NCI-H1417 treated with DMSO at 0.1 percent for 48 hours (cell line): ENCODE measurements at places on chromosomes 6 and 20.

GRCh38 chr6:11263291-11263775 lies 30.9 kb upstream of the NEDD9 start:
- no peak for DNase-seq

- no peak for DNase-seq
These were observed 35.4 kb downstream of the ZNF133 start for GRCh38 chr20:18323705-18324104.

GRCh38 chr6:158999154-158999665 lies 792 bp downstream of the RSPH3 start:
- DNase-seq: no peak

- no peak for DNase-seq
These were observed 9.1 kb upstream of the SF3B5 start for GRCh38 chr6:144104488-144104887.

DNA sequence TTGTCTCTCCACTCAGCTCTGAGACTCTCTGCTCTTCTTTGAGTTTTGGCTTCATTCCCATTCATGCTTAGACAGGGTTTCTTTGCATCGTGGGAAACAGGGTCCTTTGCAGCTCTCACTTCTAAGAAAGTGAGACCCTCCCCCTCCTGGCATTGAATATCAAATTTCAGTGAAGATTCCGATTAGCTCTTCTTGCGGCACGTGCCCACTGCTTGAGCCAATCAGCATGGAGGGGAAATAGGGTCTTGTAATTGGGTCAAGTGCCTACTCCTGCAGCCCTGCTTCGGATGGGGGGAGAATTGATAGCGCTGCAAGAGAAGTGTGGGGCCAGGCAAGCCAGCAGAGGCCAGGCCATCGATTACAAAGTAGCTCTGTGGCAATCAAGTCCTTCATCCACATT lies 69.6 kb downstream of the TFAP2C start:
- no peak for DNase-seq

DNA sequence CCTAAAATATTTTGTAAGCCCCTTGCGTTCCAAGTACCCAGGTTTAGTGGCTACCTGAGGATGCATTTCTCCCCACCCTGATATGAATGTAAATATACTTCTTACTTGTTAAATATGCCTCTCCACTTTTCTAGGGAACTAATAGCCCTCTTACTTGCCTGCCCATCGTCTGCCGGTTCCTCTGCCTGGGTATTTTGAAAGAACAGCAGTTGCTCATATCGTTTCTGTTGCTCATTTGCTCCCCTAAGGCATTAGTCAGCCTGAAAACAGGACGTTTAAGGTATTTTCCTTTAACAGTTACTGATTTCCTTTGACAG lies 141.3 kb upstream of the CARMIL1 start:
- no peak for DNase-seq

- no peak for DNase-seq
These were observed 751 bp downstream of the MAP3K4 start for GRCh38 chr6:160992061-160992979.

DNA sequence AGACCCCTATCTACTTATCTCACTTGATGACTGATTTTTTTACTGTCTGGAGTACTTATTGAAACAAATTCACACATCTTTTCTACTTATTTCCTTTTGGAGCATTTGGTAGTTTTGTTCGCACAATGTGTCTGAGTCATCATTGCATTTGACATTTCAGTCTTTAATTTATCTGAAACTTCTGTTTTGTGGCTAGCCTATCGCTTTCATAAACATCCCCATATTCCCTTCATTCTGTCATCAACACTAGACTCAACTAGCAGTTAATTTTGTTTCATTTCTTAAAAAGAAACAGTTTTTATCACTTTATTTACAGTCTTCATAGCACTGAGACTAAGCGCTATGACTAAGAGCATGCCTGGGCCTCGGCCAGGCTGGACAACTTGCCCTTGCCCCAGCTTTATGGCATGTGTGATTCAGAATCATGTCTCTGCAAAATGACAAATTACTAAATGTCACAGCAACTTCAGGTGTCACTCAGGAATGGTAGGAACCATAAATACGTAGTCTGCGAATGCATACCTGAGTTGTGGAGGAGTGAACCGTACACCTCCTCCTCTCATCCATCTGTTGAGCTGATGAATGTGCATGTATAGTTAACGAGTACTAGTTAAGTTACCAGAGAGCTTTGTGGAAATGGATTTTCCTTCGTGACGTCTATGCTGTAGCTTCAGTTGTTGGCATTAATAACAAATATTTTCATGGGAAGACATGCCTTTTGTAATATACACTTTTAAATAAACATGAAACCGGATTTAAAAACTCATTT lies 16.2 kb downstream of the L3MBTL3 start:
- no peak for DNase-seq

- DNase-seq: no peak
These were observed 128.0 kb downstream of the PHACTR1 start for GRCh38 chr6:12844284-12845223.

GRCh38 chr6:131911951-131912350 lies 39.2 kb downstream of the CCN2 start:
- DNase-seq: no peak

- DNase-seq: no peak
These were observed 21.1 kb upstream of the EDN1 start for GRCh38 chr6:12269110-12269509.

DNA sequence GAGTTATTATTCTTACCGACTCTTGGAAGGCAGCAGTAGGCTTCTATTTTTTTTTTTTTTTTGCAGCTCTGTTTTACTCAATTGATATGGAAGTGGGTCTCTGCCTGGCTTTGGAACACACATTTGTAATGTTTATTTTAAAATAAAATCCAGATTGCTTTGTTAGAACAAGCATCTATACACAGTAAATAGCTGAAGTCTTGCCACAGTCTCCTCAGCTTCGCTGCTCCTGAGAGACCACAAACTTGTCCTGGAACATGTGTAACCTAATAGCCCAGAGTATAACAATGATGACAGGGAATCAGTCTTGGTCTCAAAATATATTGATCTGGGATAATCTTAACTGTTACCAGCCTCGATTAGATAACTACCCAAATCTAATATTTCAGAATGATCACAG lies 299.8 kb upstream of the NOX3 start:
- DNase-seq: no peak

- no peak for DNase-seq
These were observed 54.3 kb downstream of the PPP1R14C start for GRCh38 chr6:150196942-150197745.

DNA sequence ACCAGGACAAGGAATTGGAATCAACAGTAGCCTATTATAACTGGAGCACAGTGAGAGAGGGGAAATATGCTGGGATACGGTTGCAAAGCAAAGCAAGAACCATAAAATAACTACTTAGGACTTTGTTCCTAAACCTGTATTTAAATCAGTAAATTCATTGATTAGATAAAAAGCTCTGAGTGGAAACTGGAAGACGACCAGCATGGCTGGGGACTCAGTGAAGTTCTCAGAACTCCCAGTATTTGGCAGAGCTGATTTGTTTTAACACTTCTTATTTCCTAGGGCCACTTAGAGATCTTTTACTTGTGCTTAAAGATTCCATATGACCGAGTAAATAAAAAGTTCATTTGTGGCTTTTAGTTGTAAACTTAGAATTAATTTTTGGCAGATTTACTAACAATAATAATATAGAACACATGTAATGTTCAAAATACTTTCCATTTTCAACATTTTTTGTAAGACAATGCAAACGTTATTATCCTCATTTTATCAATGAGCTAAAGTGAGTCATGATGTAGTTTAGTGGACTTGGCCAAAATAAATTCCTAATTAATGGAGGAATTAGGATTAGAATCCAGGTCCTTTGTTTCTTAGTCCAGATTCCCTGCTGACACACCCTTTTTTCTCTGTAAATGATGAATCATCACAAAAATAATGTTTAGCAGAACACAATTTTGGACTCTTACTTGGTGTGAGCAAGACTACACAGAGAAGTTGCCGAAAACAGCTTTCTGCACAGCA lies 392.9 kb downstream of the GJA1 start:
- no peak for DNase-seq

GRCh38 chr6:138545621-138545980 lies 46.3 kb upstream of the NHSL1 start:
- no peak for DNase-seq

DNA sequence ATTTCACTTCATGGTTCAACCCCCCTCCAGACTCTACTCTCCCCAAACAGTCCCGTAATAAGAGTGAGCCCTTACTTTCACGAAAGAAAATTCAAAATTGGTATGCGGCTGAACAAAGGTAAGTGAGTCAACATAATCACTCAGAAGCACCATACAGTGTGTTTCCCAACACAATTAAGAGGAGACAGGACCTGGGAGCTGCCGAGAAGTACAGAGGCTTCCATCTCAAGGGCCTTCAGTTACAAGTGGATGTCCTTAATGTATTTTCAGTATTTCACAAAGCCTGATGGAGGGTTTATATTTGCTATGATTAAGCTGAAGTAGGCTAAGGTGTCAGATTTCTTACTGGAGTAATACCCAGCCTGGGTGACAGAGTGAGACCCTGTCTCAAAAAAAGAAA lies 51.1 kb downstream of the MYO6 start:
- DNase-seq: no peak

DNA sequence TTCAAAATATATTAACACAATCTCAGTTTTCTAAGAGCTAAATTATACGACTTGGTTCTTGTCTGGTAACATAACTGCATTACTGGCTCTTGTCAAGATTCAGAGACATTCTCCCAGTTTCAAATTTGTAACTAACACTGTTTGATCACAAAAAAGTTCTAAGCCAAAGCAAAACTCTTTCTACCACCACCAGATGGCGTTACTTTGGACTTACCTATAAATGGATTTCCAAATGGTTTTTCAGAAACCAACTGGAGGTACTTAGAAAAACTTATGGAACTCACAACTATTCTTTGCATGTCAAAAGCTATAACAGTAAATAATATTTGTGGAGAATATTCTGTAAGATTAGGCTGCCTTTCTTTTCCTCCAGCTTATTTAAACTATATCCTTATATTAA lies 34.2 kb upstream of the GFRAL start:
- no peak for DNase-seq

DNA sequence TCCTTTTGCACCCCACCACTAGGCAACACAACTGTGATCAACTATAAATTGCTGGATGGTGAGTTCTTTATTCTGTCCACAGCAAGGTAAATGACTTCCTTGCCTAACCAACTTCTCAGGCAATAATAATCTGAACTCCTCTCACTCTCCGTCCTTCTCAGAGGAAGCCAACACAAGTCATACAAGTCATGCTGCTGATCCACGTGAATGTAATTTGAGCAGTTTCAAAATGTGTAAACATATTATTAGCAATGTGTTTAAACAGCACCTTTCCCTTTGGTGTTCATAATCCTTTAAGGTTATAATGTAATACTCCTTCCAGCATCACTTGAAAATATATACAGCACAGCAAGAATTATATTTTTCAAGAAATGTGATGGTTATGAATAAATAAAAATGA lies 127.9 kb downstream of the QRSL1 start:
- DNase-seq: no peak

DNA sequence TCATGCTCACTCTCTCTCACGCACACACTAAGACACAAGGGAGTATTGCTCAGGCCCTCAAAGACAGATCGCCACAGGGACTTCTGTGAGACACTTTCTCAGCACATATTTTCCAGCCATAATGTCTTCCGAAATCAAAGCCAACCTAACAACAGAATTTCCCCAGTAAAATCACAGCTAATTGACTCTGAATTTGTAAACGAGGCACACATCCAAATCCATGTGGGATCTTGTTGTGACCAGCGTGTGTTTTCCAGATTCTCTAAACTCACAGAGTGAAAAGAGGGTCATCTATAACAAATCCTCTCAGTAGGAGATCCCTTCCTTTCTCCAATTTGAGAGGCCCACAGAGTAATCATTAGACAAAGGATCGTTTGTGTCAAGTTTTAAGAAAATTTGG lies 280.4 kb downstream of the PACRG start:
- DNase-seq: no peak

DNA sequence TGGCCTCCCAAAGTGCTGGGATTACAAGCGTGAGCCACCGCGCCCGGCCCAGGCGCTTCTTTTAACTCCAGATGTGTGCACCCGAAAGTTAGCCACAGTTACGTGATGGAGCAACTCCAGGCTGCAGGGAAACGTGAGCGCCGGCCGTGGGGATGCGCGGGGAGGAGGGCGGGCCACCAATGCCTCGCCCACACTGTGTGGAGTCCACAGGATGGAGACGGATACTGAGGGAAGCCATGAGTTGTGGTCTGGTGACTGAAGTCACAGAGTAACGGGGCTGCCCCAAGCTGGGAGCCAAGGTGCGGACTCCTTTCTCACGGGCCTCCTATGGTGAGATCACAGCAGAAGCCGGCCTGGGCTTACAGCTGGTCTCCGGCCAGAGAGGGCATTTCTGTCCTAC lies 23.2 kb downstream of the YTHDF1 start:
- DNase-seq: no peak

GRCh38 chr6:128028183-128028582 lies 127.3 kb upstream of the THEMIS start:
- no peak for DNase-seq

DNA sequence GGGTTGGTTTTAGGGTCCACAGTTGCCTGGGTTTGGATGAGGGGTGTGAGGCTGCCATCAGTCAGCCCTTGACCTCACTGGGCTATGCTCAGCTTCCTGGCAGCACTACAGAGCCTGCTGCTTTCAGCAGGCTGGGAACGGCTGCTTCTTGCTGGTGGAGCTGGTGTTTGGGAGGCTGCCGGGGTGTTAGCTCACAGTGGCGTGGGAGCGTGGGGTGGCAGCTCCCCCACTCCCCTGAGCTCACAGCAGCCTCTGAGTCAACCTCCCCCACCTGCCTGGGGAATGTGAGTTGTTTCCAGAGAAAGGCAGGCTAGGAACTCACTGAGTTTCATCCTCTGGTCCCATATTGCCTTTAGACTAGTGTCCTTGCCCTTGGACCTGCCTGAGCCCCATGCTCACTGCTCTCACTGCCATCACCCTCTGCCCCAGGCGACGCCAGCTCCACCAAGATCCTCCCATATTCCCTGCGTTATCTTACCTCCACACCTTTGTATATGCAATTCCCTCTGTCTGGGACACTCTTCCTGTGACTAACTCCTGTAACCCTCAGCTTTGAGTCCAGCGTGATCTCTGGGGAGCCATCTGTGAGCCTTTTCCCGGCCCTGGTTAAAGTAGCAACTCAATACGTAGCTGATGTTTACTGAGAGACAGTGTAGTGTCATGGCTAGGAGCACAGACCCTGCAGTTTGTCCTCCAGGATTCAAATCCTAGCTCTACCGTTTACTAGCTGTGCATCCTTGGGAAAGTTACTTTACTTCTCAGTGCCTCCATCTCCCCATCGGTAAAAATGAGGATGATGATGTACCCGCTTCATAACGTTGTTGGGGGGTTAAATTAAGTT lies 34.8 kb downstream of the PPP1R16B start:
- no peak for DNase-seq

GRCh38 chr6:7129360-7129759 lies 21.6 kb downstream of the RREB1 start:
- DNase-seq: no peak

DNA sequence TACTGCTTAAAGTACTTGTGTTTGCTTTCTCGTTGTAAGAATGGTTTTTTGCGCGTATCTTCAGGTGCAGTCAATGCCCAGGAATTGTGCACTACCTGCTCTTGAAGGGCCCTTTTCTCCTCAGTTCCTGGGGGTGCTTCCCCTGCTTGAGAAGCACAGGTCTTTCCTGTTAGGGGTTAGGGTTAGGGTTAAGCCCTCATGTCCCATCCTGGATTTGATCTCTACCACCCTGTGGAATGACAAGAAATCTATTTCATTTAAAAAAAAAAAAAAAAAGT lies 39.6 kb upstream of the TBXT start:
- no peak for DNase-seq
